Effector CD4-positive, alpha-beta T cell (primary cell): ENCODE measurements at places on chromosomes 7 and 10.

DNA sequence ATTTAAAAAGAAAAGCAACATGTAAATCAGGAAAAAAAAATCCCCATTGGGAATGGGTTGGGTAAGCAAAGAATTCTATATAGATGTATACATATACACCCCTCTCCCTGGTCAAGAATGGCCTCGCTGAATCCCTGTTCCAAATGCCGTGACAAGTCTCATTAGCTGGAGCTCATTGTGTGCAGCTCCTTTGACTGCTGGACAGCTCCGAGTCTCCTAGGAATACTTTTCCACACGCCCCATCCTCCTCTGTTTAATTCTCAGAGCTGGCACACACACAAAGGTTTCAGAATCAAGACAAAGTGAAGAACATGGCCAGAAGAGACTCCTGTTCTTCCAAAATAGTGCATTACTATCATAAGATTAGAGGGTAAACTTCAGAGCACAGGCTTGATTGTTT, 130.9 kb upstream of the MKLN1 start:
- no peak for DNase-seq

- DNase-seq: no peak
Measured at GRCh38 chr7:23462846-23463245, 7.4 kb downstream of the IGF2BP3 start.

DNA sequence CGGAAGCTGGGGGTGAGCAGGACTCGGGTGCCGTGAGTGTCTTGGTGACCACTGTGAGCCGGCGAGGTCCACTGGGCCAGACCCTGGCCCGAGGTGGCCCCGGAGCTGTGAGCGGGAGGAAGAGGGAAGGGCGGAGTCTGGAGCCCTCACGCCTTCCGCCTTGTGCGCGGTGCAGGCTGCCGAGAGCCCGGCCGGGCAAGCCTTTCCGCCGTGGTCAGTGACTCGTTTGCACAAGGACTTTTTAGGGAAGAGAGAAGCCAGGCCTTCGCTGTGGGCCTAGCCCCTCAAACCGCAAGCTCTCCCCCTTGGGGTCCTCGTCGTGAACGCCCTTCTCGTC, 40.9 kb upstream of the ZNF32 start:
- no peak for DNase-seq

DNA sequence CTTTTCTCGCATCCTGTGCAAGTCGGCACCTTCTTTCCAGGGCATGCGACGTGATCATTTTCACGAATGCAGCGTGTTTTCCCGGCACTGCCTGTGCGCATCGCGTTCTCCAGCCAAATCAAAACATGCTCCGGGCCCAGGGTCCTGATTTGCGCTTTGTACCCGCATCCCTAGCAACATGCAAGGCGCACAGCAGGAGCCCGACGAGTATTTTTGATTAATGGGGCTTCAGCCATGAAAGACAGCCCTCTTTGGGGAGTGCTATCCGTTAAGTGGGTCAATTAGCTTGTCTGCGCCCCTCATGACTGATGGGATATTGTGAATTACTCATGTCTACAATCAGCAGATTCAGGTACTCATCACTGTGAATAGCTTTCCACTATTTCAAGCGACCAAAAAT, 243.3 kb upstream of the RNF32 start:
- DNase-seq: no peak

GRCh38 chr7:157859915-157860314, 523.1 kb downstream of the DNAJB6 start:
- DNase-seq: no peak

DNA sequence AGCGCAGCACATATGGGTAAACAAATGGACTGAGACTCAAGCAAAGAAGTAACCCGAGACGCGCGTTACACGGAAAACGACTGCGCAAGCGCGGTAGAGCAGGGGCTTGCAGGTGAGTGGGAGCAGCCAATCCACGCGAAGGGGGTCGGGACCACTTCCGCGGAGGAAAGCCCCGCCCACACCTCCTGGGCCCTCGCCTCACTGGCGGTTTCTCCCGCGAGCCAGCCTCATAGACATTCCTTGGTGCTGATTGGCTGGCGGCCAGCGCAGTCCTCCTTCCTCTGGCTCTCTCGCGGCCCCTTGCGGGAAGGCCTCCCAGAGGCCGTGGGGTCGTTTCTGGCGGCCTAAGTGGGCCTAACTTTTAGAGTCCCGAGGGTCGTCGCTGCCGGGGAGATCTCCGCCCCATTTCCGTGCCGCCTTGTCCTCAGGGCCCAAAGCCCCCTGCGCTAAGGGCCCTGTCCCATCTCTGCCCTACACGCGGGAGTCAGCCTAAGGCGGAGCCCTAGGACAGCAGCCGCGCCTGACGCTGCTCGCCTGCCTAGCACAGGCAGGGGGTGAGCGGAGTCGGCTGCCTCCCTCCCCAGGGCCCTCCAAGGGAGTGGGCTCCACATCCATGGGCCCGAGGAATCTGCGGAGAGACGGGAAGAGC, 9.1 kb upstream of the FXYD4 start:
- DNase-seq: peak; percentile 98

- DNase-seq: no peak
Measured at GRCh38 chr10:61100887-61101286, 156.9 kb upstream of the RHOBTB1 start.

GRCh38 chr10:114431414-114432135, 27.3 kb upstream of the AFAP1L2 start:
- DNase-seq: no peak

GRCh38 chr7:98733036-98733435, 116.0 kb downstream of the NPTX2 start:
- DNase-seq: no peak

GRCh38 chr7:17725821-17726220, 214.5 kb downstream of the SNX13 start:
- no peak for DNase-seq

GRCh38 chr10:11448190-11448544, 163.3 kb downstream of the USP6NL start:
- DNase-seq: no peak

DNA sequence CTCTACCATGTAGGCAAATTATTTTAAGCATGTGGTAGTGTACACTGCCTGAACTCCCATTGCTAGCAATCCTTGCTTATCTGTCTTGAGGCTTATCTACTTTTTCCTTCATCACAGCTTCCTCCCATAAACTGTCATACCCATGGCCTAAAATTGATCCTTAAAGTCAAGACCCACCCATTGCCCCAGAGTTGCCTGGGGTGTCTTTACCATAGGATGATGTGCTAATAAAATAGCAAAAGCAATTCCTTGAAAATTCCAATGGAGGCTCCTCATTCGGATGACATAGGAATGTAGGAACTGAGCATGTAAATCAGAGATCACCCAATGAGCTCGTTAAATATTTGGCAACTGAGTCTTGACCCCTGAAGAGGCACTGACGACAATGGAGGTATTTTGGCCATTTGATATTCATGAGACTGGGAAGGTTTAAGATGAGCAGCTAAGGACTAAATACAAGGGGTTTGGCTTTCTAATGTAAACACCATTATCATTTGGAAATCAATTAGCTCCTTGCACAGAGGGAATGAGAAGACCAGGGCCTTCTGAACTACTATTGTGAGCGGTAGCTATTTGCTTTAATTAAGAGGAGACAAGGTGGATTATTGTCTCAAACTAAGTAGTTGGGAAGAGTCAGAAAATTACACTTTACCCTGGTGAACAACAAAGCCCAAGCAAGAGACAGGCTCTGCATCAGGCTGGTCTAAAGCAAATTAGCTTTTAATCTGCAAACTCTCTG, 234.9 kb downstream of the GATA3 start:
- DNase-seq: no peak

DNA sequence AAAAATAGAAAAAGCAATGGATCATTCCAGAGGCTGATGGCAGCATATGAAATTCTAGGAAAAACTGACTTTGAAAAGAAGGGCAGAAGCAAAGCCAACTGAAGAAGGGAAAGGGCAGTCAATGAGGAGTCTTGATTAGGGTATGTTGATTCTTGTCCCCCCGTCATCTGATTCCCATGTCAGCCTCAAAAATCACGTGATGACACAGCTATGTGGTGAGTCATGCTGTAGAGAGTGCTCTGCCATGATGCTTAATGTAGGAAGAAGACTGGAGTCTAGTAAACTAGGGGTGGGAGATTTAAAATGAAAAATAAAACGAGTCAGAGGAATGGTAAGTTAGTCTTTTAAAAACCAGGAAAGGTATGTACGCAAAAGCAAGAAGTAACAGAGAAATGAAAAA, 3.9 kb upstream of the POU6F2 start:
- DNase-seq: no peak

DNA sequence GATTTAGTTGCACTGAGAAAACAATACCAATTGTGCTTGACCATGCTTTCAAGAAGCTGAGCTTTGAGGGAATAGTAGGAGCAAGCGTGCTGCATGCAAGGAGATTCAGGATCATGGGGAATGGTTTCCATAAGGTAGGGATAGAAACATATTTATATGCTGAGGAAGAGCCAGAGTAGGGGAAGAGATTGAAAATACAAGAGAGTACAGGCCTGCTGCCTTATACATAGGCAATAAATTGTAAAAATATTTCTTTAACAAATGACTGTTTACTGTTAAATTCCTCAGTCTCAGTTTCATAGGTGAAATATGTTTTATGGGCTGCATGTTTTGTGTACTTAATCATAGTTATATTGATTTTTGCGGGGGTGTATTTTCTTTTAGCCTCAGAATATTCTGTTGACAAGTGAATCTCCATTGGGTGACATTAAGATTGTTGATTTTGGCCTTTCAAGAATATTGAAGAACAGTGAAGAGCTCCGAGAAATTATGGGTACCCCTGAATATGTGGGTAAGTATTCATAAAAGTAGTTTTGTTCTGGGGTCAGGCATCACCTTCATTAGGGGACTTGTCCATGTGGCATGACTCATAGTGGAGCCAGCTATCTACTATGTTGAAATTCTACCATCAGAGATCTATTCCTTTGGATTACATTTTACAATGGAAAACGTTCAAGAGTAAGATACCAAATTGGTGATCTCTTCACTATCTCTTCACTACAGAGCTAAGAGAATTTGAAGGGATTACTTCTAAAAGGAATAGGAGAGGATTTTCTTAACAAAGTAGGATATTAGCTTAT, 36.5 kb downstream of the STK17A start:
- DNase-seq: no peak

GRCh38 chr7:28054531-28055160, 125.9 kb downstream of the JAZF1 start:
- no peak for DNase-seq

DNA sequence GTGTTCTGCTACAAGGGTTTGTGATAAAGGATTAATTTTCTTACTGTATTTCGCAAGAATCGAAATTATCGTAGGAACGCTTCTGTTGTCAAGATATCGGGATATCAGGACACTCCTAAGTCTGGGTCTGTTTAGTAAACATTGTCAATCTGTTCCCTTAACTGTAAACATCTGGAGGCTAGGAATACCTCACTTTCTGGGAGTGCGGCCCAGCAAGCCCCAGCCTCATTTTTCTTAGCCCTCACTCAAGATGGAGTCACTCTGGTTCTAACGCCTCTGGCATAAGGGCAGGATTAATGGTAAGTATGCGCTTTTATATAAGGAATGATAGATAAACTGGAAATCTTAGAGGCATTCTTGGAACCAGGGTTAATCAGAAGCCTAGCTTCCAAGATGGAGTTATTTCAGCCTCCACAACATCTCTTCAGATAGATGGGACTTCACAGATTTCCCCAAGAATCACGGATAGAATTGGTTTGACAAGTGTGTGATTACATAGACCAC, 30.1 kb upstream of the CCL24 start:
- DNase-seq: no peak

DNA sequence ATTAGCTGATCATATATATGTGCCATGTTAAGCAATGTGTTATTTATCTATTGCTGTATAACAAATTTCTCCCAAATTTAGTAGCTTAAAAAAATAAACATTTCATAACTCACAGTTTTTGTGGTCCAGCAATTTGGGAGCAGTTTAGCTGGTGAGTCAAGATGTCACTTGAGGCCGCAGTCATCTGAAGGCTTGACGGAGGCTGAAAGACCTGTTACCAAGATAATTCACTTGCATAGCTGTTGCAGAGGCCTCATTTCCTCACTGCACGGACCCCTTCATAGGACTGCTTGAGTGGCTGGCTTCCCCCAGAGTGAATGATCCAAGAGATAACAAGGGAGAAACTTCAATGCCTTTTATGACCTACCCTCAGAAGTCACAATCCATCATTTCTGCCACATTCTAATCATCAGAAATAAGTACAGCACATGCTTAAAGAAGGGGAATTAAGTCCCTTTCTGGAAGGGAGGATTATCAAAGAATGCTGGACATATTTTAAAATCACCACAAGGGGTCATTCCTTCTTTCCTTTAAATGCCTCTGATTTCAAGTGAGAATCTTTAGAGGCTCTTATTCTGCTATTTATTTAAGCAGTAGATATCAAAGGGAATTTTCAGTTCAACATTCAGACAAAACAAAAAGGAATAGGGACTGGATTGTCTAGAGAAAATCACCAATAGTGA, 10.5 kb upstream of the SRPK2 start:
- no peak for DNase-seq

DNA sequence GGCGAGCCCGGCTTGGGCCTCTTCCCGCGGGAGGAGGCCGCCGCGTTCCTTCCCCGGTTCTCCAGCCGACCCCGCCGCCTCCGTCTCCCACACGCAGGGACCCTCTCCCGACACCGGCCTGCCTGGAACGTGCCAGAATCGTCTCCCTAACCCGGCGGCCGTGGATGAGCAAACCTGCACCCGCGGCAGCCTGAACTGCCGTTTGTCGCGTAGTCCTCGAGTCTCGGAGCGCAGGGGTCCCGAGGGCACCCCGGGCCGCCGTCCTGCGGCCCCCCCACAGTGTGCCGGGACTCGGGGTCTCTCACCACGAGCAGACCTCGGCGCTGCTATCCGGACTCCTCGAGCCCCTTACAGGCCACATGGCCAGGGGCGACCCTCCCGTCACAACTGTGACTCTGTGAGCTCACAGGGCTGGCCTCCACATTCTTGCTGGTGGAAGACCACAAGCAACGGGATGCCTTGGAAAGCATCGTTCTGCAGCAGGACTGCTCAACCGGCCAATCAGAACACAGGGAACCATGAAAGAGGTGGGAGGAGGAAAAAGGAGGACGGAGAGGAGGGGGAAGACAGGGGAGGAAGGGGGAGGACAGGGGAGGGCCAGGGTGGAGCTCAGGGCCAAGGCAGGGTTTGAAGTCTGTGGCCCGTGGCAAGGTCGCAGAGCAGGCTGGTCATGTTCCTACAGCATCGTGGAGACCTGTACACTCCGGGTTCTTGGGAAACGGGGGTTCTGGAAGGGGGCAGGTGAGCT, 276.9 kb downstream of the DNAJB6 start:
- DNase-seq: no peak

DNA sequence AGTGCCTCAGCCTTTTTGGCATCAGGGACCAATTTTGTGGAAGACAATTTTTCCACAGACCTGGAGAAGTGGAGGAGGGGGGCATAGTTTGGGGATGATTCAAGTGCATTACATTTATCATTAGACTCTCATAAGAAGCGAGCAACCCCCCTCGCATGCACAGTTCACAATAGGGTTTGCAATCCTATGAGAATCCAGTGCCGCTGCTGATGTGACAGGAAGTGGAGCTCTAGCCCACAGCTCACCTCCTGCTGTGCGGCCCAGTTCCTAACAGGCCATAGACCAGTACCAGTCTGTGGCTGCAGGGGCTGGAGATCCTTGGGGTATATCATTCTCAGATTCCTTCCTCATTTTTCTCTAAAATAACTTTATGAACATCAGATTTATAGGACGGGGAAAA, 50.8 kb downstream of the ATAD1 start:
- no peak for DNase-seq

- DNase-seq: no peak
Measured at GRCh38 chr10:4561296-4561695, 264.7 kb upstream of the AKR1E2 start.
